ENCODE measurements at places on chromosomes 7 and 10. TPM values are rescaled to one million over a fixed set of nuclear protein-coding genes. Genes with fewer than 3 reads are reported as not detected.

The TMEM176B gene
- total RNA-seq: not detected

GRCh38 chr7:8185926-8186683 is 75.9 kb downstream of the ICA1 start:
- DNase-seq: no peak

DNA sequence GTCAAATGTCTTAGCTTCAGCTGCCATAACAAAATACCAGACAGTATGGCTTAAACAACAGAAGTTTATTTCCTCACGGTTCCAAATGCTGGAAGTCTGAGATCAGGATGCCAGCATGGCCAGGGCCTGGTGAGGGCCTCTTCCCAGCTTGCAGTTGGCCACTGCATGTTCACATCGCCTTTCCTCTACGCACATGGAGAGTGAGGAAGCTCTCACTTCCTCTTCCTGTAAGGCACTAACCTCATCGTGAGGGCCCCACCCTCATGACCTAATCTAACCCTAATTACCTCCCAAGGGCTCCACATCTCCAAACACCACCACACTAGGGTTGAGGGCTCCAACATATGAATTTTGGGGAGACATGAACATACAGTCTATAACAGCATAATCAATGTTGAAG is 14.4 kb downstream of the ZNF33B start:
- no peak for DNase-seq

DNA sequence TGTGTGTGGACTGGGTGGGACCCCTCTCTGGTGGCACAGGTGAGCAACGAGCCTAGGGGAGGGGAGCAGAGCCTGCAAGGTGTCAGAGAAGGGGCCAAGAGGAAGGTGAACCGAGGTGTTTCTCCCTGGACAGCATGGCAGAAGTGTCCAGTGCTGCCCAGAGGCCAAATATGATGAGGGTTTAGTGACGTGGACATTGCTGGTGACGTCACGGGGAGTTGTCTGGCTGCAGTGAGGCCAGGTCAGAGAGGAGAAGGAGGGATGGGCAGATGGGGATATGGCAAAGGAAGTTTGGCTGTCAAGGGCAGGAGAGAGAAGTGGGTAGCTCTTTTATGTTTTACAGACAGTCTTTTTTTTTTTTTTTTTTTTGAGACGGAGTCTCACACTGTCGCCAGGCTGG is 2.6 kb upstream of the ZNF853 start:
- no peak for DNase-seq

Measured in osteocyte (in vitro differentiated cells).